ENCODE measurements at places on chromosomes 2 and 18.

DNA sequence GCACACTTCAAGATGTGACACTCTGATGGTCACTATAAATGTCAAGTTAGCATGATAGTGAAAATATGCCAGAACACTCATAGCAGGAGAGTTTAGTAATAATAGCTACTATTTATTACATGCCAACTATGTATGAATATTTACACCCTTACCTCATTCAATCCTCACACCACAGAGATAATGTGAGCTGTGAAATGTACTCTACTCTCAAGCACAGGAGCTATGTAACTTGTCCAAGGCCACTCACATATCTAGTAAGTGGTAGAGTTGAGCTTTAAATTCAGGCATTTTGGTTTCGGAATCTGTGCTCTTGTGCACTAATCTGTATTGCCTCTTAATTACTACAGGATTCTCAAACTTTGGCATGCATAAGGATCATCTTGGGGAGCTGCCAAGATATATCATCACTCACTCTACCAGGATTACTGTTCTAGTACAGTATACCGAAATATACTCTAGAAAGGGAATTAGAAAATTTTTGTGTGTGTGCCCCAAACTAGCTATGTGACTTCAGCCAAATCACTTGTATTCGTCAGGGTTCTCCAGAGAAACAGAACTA, 154.3 kb downstream of the PLCL1 start:
- H3K4me3 ChIP-seq = no peak overlapping the region
- no peaks in the 10 kb centered on the region for H3K4me1 ChIP-seq
- no peak for DNase-seq
- H3K36me3 ChIP-seq = no peaks in the 10 kb centered on the region
- H3K27ac ChIP-seq = no peak overlapping the region
- no peaks in the 10 kb centered on the region for H3K27me3 ChIP-seq

- no peaks in the 10 kb centered on the region for H3K27me3 ChIP-seq
- no peak overlapping the region for H3K27ac ChIP-seq
- no peak for DNase-seq
- H3K4me3 ChIP-seq = no peak overlapping the region
Observed at GRCh38 chr2:175806125-175806490, 196.0 kb downstream of the LNPK start.

GRCh38 chr18:7436166-7436565, 130.9 kb upstream of the PTPRM start:
- no peak overlapping the region for H3K27ac ChIP-seq
- no peak overlapping the region for H3K4me3 ChIP-seq
- H3K36me3 ChIP-seq = no peaks in the 10 kb centered on the region
- no peaks in the 10 kb centered on the region for H3K4me1 ChIP-seq
- H3K27me3 ChIP-seq = no peaks in the 10 kb centered on the region

DNA sequence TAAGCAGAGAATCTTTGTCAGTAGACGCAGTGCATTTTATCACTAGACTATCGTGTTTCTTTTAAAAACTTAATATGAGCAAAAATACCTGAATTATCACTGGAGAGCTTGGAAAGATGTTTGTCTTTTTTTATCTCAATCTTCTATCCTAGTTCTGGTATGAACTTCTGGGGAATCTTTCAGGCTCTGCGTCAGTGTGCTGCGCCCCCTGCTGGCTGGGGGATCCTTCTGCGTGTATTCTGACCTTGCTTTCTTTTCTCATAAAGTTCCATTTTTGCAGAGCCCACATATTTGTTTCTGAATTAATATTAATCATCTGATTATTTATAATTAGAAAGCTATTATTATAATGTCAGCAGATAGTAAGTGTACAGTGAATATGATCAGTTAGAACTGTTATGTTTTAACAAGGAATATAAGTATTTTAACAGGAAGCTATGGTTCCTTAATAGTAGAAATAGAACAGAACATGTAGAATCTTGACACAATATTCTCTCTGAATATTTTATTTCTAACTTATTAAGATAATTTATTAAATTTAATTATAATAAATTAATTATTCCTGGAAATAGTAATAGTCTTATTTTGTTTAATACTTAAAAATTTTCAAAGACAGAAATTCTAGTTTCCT, 945.0 kb upstream of the CRIM1 start:
- DNase-seq = peak; percentile 68
- H3K4me1 ChIP-seq = no peaks in the 10 kb centered on the region
- H3K27ac ChIP-seq = no peak overlapping the region
- H3K4me3 ChIP-seq = no peak overlapping the region
- H3K36me3 ChIP-seq = no peaks in the 10 kb centered on the region
- H3K27me3 ChIP-seq = no peaks in the 10 kb centered on the region

DNA sequence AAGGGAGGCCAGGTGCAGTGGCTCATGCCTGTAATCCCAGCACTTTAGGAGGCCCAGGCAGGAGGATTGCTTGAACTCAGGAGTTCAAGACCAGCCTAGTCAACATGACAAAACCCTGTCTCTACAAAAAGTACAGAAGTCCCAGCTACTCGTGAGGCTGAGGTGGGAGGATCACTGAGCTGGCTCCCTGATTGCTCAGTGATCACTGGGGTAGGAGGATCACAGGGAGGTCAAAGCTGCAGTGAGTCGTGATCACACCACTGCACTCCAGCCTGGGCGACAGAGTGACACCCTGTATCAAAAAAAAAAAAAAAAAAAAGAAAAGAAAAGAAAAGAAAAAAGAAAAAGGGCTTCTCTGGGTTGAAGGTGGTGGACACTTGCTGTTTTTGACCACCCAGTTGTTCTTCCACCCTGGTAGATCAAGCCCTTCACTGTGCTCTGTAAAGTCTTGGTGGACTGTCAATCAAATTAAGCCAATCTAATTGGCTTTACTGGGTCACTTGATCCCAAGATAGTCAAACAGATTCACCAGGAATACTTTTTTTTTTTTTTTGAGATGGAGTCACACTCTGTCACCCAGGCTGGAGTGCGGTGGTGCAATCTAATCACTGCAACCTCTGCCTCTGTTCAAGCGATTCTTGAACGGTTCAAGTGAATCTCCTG, 191.6 kb downstream of the AGPS start:
- no peaks in the 10 kb centered on the region for H3K27me3 ChIP-seq
- H3K4me3 ChIP-seq = no peak overlapping the region
- no peaks in the 10 kb centered on the region for H3K4me1 ChIP-seq
- no peak for DNase-seq

GRCh38 chr2:11079136-11079824, 76.0 kb upstream of the SLC66A3 start:
- H3K27ac ChIP-seq = no peak overlapping the region
- no peaks in the 10 kb centered on the region for H3K36me3 ChIP-seq
- DNase-seq = no peak

GRCh38 chr18:62531078-62531477, 8.3 kb downstream of the ZCCHC2 start:
- H3K27me3 ChIP-seq = no peaks in the 10 kb centered on the region
- DNase-seq = no peak
- no peak overlapping the region for H3K4me3 ChIP-seq
- no peaks in the 10 kb centered on the region for H3K36me3 ChIP-seq
- H3K4me1 ChIP-seq = peaks cover 21% of the 10 kb centered on the region

- H3K4me3 ChIP-seq = no peak overlapping the region
- H3K27ac ChIP-seq = no peak overlapping the region
- H3K36me3 ChIP-seq = no peaks in the 10 kb centered on the region
- H3K4me1 ChIP-seq = no peaks in the 10 kb centered on the region
Observed at GRCh38 chr2:132910432-132910831, 240.4 kb upstream of the LYPD1 start.

GRCh38 chr2:170885130-170885791, 43.8 kb upstream of the GORASP2 start:
- no peaks in the 10 kb centered on the region for H3K27me3 ChIP-seq
- H3K36me3 ChIP-seq = no peaks in the 10 kb centered on the region
- no peak for DNase-seq
- no peaks in the 10 kb centered on the region for H3K4me1 ChIP-seq
- no peak overlapping the region for H3K27ac ChIP-seq

- H3K27ac ChIP-seq = no peak overlapping the region
- no peak for DNase-seq
- no peaks in the 10 kb centered on the region for H3K27me3 ChIP-seq
- no peaks in the 10 kb centered on the region for H3K4me1 ChIP-seq
- no peak overlapping the region for H3K4me3 ChIP-seq
Observed at GRCh38 chr2:105540642-105541041, 141.8 kb upstream of the FHL2 start.

DNA sequence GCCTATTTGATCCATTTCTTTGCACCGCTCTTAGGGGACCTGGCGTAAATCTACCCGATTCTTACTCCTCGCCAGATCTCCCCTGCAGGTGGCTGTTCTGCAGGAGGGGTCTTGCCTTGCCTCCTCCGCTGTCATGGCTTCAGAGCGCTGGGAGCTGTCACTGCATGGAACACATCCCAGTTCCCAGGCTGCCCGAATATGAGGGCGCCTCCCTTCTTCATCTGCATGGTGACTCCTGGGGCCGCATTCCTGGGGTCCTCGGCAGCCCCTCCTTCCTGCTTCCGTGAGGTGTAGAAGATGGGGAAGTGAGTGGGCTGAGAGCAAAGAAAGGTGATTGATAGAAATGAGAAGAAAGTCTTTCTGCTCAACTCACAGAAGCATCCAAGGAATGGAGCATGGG, 27.3 kb upstream of the COPS8 start:
- no peaks in the 10 kb centered on the region for H3K4me1 ChIP-seq
- DNase-seq = no peak
- no peaks in the 10 kb centered on the region for H3K36me3 ChIP-seq
- no peaks in the 10 kb centered on the region for H3K27me3 ChIP-seq

DNA sequence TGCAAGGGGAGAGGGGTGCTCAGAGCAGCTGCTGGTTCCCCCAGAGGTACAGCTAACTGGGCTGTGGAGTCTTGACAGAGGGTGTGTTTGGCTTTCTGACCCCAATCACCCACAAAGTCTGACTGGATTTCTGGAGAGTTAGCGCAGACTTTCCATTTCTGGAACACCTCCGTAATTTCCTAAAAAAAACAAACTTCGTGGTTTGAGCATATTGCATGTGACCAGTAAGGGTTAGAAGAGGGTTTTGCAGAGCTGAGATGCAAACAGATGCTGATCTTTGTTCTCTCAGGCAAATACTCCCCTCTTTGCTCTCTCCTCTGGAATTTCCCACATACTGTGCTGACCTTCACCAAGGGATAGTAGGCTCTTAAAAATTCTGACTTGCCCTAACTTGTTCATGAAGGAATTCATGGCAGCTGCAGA, 44.5 kb upstream of the TMEM247 start:
- no peak overlapping the region for H3K4me3 ChIP-seq
- H3K27ac ChIP-seq = no peak overlapping the region
- no peaks in the 10 kb centered on the region for H3K4me1 ChIP-seq
- H3K27me3 ChIP-seq = no peaks in the 10 kb centered on the region

DNA sequence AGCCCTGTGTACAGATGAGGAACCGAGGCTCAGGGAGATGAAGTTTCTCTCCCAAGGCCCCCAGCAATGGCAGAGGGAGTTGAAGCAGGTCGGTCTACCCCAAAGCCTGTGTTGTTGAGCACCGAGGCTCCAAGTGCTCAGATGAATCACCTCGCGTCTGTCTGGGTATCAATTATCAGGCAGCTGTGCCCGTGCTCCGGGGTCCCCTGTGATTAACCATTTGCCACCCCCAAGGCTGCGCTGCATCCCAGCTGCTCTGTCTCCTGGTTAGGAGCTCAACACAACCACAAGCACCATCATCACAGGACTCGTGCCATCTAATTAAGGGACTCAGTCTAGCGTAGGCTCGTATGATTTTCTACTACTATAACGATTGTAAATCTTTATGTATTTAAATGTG, 27.1 kb downstream of the LIPG start:
- peaks cover 3% of the 10 kb centered on the region for H3K4me1 ChIP-seq
- no peak overlapping the region for H3K4me3 ChIP-seq

GRCh38 chr18:37955201-37955600, 389.6 kb upstream of the CELF4 start:
- H3K36me3 ChIP-seq = no peaks in the 10 kb centered on the region
- no peaks in the 10 kb centered on the region for H3K4me1 ChIP-seq
- no peak overlapping the region for H3K4me3 ChIP-seq
- no peaks in the 10 kb centered on the region for H3K27me3 ChIP-seq
- no peak for DNase-seq

- no peak overlapping the region for H3K27ac ChIP-seq
- no peaks in the 10 kb centered on the region for H3K4me1 ChIP-seq
- H3K4me3 ChIP-seq = no peak overlapping the region
Observed at GRCh38 chr2:160703648-160704585, 210.3 kb upstream of the RBMS1 start.

- no peak overlapping the region for H3K4me3 ChIP-seq
- no peaks in the 10 kb centered on the region for H3K36me3 ChIP-seq
- H3K27ac ChIP-seq = no peak overlapping the region
- no peaks in the 10 kb centered on the region for H3K27me3 ChIP-seq
- DNase-seq = no peak
Observed at GRCh38 chr2:181367906-181368435, 89.2 kb upstream of the ITGA4 start.

Data from testis (tissue), 5 donors.